ENCODE measurements at places on chromosomes 4 and X.

DNA sequence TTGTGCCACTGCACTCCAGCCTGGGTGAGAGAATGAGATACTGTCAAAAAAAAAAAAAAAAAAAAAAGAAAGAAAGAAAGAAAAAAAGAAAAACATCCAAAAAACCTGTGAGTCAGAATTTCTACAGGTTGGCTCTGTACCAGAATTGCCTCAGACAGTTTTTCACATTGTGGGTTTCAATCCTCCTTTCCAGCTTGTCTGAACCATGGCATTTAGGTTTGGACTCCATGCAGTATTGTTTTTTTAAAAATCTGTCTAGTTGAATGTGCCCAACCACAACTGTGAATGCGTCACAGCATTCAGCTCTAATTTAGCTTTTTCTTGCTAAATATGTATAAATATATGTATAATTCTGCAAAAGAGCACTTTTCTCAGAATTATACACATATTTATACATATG, 31.4 kb upstream of the ARSH start:
- DNase-seq = no peak

DNA sequence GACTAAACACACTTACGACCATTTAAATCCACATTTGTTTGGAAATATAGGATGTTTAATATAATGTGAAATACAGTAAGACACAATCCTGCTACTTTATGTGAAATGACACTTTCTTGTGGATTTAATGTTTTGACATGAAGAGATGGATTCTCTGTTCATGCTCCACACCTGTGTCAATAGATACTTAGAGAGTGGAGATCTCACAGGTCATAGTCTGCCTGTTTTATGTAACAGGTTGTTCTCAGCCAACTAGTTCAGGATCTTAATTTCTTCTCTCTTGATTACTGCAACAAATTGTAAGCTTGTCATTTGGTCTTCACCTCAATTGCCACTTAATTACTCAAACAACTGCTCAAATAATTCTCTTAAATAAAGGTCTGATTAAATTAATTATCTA, 1621.2 kb downstream of the PCDH7 start:
- no peak for DNase-seq

DNA sequence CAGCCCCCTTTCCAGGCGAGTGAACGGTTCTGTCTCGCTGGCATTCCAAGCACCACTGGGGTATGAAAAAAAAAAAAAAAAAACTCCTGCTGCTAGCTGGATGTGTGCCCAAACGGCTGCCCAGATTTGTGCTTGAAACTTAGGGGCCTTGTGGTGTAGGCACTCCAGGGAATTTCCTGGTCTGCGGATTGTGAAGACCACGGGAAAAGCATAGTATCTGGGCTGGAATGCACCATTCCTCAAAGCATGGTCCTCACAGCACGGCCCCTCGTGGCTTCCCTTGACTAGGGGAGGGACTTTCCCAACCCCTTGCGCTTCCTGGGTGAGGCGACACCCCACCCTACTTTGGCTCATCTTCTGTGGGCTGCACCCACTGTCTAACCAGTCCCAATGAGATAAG, 516.8 kb upstream of the FAM241A start:
- no peak for DNase-seq

- DNase-seq = no peak
Measured at GRCh38 chr4:124132161-124132560, 580.4 kb downstream of the ANKRD50 start.

DNA sequence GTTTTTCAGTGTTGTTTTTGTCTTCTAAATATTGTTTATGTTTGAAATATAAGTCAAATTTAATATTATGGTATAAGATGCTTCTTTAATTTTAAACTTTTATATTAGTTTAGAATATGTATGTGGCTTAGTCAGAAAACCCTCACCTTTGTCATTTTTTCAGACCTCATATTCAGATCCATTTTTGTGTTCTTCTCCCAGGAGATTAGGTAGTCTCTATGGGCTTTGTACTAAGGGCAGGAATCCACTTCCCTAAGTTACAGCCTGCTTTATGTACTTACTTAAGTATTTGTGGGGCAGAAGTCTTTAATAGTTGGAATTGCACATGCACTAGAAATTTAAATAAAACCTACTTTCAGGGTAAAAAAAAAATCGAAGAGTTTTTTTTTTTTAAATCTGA, 63.5 kb upstream of the TENM3 start:
- DNase-seq = no peak

DNA sequence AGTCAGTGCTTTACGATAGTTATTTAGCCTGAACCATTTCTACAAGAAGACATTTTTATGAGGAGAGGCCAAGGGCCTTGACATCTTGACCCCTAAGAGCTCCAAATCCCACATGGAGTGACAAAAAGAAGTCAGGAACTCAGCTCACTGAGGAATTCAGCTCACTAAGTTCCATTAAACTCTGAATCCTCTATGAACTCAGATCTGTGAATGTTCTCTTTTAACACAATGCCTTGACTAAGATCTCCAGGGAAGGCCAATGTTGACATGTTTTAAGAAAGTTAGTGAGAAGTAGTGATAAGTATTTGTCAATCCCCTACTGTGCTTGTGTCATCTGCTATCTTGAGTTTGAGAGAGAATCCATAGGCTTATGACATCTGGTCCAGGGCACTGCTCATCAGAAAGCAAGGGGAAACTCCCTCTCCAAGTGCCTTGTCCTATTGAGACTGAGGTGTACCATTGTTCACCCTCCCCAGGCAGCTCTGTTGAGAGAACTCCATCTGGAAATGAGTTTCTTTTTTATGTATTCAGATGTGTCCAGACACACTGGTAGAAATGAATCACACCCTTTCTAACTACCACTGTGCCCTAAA, 68.7 kb upstream of the PCDH19 start:
- DNase-seq = no peak

DNA sequence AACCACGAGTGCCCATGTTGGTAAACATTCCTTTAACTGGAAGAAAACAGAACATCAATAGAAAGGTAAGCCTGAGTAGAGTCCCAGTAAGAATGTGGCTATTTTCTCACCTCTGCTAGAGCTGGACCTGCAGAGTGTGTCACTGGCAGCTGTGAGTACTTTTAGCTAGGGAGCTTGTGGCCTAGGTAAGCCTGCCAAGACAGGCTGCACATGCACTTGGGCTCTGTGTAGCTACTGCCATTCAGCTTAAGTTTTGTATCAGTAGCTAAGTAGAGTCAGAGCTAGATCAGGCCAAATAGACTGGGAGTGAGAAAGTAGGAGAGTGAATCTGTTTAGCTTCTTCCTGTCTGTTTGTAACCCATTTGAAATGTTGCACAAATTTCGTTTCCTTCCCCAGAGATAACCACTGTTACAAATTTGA, 35.3 kb downstream of the RBPJ start:
- no peak for DNase-seq

DNA sequence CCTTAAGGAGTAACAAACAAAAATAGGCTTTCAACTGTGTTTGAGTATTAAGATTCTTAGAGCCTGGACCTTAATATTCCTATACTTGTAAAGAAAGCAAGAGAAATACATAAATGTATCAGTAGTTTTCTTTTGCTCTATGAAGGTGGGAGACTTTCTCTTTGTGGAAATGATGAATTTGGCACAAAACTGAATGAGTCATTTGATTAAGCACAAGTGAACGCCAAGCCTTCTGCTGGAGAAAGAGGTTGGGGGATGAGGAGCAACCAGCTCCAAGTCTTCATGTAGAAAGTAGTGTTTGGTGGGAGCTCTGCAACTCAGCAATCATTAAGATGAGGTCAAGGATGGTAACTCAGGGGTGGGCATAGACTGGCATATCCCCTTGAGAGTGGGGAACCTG, 49.6 kb downstream of the MEPE start:
- no peak for DNase-seq

DNA sequence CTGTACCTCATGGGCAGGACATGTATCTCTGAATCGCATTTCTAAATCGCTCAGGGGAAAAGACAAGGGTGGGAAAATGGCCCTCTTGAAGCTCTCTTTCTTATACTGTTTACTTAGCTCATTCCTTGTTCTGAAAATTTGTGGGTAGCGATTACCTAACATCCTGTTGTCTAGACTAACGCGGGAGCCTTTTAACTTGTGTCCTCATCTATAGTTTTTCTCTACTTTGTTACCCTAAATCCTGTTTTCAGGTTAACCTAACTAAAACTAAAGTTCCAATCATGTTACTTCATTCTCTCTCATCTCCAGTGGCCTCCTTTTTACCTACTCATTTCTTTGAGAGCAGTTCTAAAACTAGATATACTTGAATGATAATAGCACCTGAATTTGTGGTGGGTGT, 45.0 kb downstream of the SNX25 start:
- DNase-seq = no peak

- DNase-seq = no peak
Measured at GRCh38 chr4:56618734-56619133, 62.4 kb downstream of the HOPX start.

DNA sequence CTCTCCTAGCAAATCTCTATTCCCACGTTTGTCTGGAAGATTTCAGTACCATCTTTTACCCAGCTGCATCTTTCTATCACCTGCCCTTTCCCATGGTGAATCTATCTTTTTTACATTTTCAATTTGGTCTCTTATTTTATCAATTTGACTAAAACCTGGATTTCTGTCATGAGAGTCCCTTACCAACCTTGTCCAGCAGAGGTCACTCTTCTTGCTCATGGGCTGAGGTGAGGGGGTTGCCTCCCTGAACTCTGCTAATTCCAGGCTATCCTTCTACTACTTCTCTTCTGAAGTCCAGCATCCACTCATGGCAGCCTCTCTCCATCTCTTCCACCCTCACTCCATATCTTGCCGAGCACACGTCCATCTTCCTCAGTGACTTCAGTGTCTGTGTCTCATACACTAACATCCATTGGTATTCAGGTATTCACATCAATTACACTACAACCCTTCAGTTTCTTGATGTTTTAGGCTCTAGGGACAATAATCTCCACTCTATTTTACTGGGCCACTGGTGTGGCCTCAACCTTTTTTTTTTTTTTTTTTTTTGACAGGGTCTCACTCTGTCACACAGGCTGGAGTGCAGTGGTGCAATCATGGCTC, 17.8 kb upstream of the ZNF827 start:
- DNase-seq = peak; percentile 56

- no peak for DNase-seq
Measured at GRCh38 chr4:164531336-164531735, 222.6 kb upstream of the SMIM31 start.

- no peak for DNase-seq
Measured at GRCh38 chrX:55801811-55802210, 84.3 kb downstream of the RRAGB start.

Measured in activated CD8-positive, alpha-beta T cell treated with anti-CD3 and anti-CD28 coated beads for 36 hours (primary cell).